NCI-H1930 (cell line): ENCODE measurements at places on chromosomes 1 and 21.

- DNase-seq = no peak
Observed at GRCh38 chr1:12104417-12104816, 41.3 kb downstream of the TNFRSF8 start.

GRCh38 chr21:43734131-43734927 is 15.4 kb downstream of the PDXK start:
- DNase-seq = no peak

DNA sequence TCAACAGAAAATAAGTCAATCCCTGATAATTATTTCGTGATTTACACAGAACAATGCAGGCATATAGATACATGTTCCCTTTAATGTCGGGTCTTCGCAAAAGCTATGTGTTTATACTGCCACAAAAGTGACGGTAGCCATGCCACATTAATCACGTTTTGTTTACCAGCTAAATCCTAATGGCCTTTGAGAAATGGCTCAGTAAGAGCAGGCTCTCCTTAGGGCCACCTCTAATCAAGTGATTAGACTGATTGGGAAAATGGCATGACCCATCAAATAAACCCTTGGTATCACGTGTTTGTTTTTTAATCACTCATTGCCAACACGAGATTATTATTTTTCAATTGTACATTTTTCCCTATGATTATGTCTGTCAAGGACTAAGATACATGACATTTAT is 102.0 kb upstream of the USP25 start:
- no peak for DNase-seq

DNA sequence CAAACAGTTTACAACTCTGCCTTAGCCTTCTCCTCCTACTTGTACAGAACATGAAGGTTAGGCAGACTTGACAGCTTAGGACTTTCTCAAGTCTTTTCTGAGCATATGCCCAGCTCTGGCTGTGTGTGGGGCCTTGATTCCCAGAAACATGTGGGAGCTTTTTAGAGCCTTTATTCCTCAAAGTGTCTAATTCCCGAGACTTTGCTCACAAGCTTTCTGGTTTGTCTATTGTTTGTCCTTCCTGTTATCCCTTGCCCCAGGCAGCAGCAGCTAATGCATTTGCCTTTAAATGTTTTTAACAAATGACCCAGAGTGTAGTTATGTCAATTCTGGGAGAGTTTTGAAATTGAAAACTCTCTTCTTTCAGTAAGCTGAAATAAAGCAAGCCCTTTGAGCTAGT is 29.2 kb downstream of the ST7L start:
- DNase-seq = no peak

DNA sequence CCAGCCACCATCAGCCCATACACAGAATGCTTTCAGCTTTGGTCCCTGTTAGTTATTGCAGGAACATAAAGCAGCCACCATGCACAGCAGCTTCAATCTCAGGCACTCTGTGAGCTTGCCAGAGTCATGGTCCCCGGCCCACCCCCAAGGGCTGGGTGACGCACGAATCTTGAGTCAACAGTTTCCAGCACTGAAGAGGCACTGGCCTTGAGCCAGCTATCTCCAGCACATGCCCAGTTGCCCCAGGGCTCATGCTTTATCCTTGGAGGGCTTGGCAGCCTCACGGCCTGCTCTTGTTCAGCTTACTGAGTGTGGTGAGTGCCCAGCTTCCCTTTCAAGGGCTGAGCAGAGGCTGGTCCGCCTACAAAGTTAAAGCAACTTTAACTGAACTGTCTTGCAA is 200.7 kb upstream of the RAB4A start:
- DNase-seq = no peak

DNA sequence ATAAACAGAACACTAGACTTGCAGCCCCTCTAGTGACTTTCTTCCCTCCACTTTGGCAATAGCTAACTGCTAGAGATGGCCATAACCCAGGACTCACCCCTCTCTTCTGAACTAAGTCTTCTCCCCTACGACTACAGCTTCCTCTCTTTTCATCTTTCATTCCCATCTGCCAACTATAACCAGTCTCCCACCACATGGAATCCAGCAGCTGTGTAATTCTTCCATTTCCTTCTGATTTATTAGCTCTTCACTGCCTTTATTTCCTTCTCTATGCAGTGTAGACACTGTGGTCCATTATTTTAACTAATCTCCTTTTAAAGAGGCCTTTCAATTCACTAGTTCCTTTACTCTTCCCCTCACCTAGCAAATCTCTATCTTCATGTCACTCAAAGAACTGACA is 13.4 kb upstream of the KCNK1 start:
- no peak for DNase-seq

DNA sequence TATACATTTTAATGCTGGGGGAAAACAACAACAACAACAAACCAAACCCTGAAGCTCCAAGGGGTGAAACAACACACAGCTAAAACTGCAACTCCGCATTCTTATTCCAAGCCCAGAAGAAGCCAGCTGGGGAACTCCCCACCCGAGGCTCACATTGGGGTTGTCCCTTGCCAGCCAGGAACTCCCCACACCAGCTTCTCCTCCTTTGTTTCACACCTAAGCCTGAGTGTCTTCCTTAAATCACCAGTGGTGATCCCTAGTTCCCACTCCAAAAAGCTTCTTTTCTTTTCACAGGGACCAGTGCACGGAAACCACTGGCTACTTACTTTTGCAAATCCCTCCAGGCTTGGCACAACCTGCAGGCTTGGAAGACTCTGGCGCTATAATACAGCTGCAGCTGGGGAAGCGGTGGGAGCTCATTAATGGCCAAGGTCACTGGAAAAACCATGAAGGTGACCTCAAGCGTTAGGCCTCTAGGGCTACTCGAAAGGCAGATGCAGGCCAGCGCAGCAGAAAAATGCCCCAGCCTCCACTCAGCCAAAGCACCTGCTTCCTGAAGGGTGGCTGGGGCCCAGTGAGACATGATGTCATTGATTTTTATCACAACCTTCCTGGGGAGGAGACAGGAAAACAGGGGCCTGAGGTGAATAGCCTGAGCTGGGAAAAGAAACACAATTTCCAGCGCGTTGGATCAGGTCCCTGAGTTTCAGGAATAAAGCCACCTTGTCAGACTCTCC is 40.1 kb downstream of the TLR5 start:
- DNase-seq = no peak

DNA sequence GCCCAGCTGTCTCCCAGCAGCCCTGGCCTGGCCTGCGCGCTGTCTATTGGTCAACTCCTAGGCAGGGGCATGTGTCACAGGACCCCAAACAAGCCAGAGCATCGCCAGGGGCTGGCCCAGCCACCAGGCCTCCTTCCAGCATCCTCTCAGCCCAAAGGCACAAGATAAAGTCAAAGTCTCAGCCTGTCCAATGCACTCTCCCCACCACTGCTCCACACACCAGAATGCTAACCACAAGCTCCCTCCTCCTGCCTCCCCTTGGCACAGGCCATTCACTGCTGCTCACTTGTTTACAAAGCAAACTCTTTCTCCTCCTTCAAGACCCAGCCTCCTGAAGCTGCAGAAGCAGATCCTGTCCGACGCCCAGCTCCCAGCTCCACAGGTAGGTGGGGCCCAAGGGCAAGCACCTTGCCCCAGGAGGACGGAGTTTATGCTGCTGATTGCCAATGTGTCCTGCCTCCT is 133.4 kb downstream of the DMRTB1 start:
- no peak for DNase-seq

GRCh38 chr1:101080859-101081258 is 55.3 kb upstream of the DPH5 start:
- no peak for DNase-seq

DNA sequence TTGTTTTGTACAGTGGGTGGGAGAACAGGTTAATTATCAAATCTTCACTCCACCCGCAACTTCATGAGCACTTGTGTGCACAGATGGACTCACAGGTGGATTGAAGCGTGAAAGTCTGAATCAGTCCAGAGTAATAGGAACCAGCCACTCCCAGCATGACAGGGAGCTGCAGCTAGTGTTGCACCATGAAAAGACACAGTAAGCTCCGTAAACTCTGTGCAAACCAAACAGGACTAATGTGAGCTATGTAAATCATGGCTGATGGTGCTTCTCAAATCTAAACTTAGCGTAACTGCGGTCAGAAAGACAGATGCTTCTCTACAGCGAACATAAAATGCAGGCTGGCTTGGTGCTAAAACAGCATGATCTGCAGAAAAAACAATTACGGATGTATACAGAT is 114.4 kb downstream of the CENPF start:
- no peak for DNase-seq

DNA sequence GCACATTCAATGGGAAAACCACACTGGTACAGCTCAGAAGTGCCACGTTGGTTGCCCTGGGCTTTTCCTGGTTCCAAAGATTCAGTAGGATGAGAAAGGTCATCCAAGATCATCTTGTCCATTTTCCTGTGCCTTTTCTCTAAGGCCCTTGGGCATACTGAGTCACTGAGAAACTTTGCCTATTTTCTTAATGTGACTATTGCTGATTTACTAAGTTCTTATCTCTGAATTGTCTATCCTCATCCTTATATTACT is 57.2 kb upstream of the HSD17B7 start:
- DNase-seq = no peak

DNA sequence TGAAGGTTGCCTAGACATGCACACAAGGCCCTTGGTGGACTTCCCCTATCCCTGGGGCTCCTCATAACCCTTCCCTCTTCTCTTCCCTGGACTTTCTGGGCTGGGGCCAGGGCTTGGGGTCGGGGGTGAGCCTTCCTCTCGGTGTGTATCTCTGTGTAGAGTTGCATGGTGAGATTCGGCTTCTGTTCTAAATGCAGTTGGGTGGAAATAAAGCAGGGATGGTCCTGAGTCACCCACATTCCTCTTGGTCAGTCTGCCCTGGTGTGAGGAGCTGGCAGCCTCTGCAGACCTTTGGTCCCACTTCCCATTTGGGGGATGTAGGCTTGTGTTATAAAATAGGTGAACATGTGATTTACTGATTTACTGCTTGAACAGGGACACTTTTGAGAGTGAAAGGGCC is 38.0 kb downstream of the ADARB1 start:
- no peak for DNase-seq

- no peak for DNase-seq
Observed at GRCh38 chr1:228287541-228288425, 79.9 kb downstream of the OBSCN start.

DNA sequence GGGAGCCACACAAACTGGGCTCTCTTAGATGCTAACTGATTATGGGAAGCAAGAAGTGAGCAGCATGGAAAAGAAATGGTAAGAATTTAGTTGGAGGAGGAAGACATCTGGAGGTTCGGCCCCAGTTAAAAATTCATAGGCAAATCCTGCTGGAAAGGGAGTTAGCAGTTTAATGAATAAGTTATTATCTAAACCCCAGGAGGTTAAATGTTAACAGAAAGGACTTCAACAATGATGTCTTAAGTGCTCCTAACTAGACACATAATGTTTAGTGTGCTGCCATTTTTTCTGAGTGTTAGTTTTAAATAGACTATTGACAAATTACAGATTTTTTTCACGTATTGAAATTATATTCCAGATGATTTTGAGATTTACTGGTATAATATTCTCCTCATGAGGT is 1265.3 kb upstream of the ADGRL2 start:
- no peak for DNase-seq

GRCh38 chr1:3069491-3070308 is 697 bp downstream of the PRDM16 start:
- DNase-seq = no peak

GRCh38 chr1:225580238-225581099 is 72.5 kb downstream of the ENAH start:
- DNase-seq = no peak

GRCh38 chr1:18938707-18939070 is 17.8 kb downstream of the IFFO2 start:
- DNase-seq = no peak

DNA sequence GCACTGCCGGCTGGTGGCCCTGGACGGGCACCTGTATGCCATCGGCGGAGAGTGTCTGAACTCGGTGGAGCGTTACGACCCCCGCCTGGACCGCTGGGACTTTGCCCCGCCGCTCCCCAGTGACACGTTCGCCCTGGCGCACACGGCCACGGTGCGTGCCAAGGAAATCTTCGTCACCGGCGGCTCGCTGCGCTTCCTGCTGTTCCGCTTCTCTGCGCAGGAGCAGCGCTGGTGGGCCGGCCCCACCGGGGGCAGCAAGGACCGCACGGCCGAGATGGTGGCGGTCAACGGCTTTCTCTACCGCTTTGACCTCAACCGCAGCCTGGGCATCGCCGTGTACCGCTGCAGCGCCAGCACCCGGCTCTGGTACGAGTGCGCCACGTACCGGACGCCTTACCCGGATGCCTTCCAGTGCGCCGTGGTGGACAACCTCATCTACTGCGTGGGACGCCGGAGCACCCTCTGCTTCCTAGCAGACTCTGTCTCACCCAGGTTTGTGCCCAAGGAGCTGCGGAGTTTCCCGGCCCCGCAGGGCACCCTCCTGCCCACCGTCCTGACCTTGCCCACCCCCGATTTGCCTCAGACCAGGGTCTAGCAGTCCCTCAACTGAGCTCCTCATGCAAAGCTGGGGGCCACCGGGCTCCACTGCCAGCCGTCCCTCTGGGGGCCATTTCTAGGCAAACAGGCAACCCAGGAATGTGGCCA is 2.1 kb downstream of the KLHDC7A start:
- DNase-seq = no peak

DNA sequence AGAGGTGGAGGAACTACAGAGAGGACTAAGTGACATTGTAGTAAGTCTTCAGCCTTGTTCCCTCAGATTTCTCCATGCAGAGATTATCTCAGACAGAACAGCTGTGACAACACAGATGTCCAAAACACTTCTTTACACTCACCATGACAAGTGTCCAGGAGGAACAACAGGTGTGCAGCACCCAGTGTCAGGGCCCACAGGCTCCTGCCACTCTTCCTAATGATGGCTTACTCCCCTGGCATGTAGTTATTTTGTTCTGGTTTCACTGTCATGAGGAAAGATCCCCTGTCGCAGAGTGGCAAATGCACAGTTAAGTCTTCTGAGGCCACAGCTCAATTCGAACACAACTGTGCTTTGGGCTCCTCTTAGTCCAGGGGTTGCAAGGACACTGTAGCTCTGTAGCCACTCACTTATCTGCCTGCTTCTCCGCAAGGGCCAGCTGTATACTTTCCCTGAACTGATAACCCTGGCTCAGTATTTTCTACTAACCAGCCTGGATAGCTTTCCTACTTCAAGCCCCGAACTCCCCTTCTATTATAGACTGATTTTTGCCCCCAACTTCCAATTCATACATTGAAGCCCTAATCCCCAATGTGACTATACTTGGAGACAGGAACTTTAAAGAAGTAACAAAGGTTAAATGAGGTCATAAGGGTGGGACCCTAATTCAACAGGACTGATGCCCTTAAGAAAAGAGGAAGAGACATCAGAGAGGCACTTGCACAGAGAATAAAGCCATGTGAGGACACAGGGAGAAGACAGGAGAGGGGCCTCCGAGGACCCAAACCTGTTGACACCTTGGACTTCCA is 11.1 kb downstream of the PDZK1 start:
- no peak for DNase-seq

DNA sequence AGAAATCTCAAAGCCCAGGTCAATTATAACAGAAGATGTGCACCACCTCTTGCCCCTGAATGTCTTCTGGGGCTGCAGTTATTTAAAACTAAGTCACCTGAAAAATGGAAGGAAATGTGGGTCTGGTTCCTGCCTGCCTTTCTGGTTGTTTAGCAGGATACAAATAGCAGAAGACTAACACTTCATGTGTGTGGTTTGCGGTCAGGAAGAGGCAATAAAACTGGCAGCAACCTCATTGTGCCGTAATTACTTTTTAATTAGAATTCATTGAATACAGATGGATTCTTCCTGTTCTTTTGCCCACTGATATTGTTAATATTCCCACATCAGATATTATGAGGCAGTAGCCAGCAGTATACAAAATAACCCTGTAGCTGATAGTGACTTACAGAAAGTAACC is 345.7 kb downstream of the ZNF326 start:
- no peak for DNase-seq
